Cardiac septum (tissue), 1 donor: ENCODE measurements at places on chromosomes 4 and X. TPM values are rescaled to one million over a fixed set of nuclear protein-coding genes. Genes with fewer than 3 reads are reported as not detected.

STPG2 gene
- total RNA-seq, result 0.19 TPM

MAGEA2 gene
- total RNA-seq, result not detected

CBR4 gene
- total RNA-seq, result 21.3 TPM

RPS6KA3 gene
- total RNA-seq, result 40.4 TPM

FAM149A gene
- total RNA-seq, result 5.8 TPM

CNKSR2 gene
- total RNA-seq, result 1.00 TPM

MAP9 gene
- total RNA-seq, result 9.3 TPM

EMCN gene
- total RNA-seq, result 27.5 TPM

NKX3-2 gene
- total RNA-seq, result 0.30 TPM

PRRG3 gene
- 1.1 TPM for total RNA-seq

CENPI gene
- 0.46 TPM for total RNA-seq

RTL3 gene
- total RNA-seq, result 0.24 TPM

RASL11B gene
- 23.8 TPM for total RNA-seq

HTRA3 gene
- 50.8 TPM for total RNA-seq

FAM184B gene
- 0.03 TPM for total RNA-seq

- DNase-seq, result no peak
These were observed 20.4 kb upstream of the PUDP start for GRCh38 chrX:7168371-7168770.

- DNase-seq, result no peak
These were observed 1.9 kb downstream of the BCORL1 start for GRCh38 chrX:129984111-129984958.

- DNase-seq, result no peak
These were observed 85.9 kb downstream of the MAGED4 start for GRCh38 chrX:52270453-52271116.

DNA sequence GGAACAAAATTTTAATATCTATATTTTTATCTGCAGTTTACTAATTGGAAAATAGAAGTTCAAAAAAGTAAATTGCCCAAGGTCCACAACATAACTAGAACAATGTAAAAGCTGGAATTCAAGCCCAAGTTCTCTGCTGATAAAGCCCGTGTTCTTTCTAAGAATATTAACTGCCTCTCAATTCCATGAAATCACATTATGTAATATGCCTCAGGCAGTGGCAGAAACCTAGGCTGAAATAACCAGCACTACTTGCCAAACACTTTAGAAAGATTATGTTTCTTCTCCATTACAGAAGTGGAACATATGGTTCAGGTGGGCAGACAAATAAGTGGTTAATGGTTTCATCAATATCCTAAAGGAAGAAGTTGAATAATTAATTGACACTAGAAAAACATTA is 56.7 kb upstream of the ADGRL3 start:
- no peak for DNase-seq

GRCh38 chr4:88860586-88860985 is 163.0 kb upstream of the NAP1L5 start:
- no peak for DNase-seq

DNA sequence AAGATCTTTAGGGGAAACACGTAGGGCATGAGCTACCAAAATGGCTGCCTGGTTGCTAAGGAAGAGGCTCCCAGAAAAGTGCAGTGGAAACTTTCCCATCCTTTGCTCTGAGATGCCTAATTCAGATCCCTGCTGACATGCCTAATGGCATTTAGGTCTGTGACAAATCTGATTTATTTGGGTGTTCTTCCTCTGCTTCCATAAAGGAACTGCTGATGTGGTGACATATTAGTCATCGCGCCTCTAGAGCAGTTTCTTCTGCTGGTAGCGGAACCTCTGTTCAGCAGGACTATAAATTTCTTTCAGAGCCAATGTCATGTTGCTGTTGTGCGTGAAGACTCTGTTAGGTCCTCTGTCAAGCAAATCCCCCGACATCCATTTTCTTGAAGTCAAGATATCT is 310.0 kb downstream of the PDHA2 start:
- no peak for DNase-seq

DNA sequence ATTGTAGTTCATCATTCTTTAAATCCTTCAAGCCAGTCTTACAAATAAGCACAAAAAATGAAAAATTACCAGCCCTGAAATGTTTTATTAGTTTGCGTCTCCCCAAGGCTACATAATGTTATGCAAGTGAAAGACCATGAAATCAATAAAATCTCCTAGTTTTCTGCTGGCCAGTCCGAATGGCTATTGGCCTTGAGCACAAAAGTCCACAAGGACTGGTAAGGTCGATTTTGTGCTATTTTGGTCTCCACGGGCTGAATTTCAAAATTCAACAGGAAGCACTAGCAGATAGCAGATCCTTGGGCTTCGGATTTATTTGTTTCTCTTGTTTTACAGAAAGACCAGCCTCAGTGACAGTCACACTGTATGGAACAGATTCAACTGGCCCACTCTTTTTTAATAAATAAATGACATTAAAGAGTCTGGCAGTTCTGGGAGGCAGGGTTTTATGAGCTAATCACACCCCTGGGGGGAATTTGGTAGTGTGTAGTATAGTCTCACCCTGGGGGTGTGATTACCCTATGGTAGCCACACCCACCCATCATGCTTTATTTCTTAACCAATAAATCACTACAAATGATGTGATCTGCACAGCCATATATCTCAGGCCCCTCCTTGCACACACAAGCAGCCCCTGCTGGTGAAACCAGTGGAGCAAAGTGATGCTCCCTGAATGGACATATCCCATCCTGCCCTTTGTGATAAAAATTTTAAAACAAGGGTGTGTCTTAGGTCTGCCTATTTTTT is 51.1 kb upstream of the TMEM33 start:
- no peak for DNase-seq

GRCh38 chr4:56434599-56435139 is 746 bp downstream of the PPAT start:
- DNase-seq, result no peak

DNA sequence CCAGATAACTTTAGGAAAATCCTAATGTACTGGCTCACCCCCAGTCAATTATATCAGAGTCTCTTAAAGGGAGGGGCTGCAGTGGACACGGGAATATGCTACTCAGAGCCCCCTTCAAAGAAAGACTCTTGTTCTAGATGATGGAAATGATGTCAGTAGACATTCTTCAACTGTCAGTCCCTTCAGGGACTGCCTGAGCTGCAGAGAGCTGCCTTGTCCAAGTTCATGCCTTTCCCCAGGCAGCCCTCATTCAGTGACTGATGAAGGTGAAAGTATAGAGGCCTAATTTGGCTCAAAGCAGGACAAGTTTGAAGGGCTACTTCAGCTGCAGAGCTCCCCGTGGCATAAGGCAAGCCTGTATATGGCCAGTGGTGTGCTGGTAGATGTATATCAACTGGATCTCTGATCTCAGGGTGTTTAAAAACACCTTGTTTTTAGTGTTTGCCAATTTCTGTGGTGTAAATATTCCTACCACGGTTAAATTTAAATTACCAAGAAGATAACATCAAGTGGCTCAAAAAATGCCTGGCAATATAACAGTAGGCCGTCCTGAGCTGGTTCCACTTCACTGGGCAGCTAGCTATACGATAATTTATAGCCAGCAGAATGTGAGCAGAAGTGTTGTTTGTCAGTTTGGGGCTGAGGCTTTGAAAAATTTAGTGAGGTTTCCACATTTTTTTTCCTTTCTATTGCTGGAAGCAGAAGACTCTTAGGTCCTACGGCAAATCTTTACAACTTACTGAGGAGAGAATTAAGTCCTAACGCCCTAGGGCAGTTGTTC is 748.8 kb upstream of the FTHL17 start:
- no peak for DNase-seq

DNA sequence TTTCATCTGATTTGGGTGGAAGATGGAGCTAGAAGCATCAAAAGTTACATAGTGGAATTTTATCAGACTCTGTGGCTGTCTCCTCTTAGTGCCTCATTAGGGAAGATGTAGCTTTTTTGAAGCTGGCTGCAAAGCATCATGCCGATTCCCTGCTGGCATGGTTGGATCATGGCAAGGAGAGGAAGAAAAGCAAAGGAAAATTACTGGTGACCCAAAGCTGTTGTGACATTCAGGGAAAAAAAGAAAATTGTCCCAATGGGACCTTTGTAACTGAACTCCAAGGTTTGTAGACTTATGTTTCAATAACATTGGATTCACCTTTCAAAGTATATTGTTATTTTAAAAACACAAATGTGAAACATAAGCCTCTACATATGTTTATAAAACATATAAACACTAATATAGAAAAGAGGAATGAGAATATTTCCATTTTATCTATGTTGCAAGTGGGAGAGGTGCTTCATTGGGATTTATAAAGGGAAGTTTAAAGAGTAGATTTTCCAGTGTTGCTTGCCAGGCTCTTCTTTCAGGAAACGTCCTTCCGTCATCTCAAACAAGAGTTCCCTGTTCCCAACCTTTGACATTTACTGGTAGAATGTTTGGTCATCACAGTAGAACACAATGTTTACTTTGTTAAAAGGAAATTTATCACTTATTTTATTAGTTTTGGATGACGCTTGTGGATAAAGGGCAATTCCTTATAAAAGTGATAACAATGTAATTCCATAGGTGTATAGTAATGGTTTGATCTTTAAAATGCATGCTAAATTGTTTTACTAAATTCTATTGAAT is 190.1 kb upstream of the GPRIN3 start:
- DNase-seq, result no peak

- DNase-seq, result no peak
These were observed 210.9 kb downstream of the GRID2 start for GRCh38 chr4:92514627-92515026.

DNA sequence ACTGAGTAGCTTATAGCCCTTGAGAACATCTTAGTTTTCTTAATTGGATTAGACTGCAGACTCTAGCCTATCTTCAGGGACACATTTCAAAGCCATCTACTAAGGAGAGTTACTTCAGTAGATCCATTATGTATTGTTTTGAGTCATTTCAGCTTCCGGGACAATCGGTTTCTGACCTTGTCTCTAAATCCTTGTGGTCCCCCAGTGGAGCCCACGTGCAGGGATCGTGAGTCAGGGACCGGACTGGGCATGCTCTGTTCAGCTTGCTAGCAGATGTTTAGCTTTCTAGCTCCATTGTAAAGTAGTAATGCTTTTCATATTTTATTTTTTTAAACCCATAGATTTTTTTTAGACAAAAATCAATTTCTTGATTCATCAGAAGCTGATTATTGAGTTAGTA is 211.9 kb upstream of the PRPS2 start:
- no peak for DNase-seq

DNA sequence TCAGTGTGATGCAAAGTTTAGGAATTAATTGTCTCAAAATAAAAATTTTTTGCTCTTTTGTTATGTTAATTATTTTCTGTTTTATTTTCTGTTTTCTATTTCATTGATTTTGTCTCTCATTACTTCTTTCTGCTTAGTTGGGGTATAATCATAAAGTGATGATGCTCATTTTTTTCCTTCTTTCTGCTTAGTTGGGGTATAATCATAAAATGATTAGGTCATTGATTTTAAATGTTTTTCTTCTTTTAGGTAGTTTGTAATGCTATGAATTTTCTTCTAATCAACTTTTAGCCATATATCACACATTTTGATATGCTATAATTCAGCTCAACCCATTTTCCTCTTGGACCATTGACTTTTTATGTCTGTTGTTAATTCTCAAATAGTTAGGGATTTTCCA is 43.7 kb downstream of the NEUROG2 start:
- no peak for DNase-seq

DNA sequence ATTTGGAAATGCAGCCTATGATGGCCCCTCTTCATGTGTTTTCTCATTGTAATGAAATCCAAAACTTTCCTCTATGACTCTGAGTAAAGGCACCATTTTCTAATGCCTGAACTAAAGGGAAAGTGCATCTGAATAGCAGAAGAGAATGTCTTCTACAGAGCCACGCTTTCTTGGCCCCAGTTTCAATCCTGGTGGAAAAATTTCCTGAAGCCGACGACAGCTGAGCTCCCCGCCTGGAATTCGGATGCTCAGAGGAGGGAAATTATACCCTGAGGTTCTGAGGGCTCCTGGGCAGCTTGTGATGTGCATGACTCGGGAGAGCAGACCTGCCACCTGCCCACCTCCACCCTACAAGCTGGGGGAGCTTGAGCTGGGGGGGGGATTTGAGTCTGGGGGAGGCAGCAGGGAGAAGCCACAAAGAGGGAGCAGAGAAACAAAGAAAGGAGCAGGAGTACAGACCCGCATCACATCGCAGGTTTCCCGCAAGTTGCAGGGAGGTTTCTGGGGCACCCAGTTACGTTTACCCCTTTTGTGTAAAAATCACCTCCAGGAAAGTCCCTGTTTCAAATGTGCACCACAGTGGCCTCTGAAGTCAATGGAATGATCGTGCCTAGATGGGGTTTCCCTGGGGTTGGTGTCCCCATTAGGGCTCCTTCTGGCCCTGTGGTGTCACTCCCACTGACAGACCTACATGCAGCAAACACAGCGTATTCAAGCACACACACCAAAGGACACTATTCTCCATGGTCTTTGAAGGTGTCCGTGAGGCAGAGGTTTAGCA is 145.6 kb upstream of the RBPJ start:
- no peak for DNase-seq

GRCh38 chr4:187577941-187578480 is 417.6 kb upstream of the ZFP42 start:
- DNase-seq, result no peak

DNA sequence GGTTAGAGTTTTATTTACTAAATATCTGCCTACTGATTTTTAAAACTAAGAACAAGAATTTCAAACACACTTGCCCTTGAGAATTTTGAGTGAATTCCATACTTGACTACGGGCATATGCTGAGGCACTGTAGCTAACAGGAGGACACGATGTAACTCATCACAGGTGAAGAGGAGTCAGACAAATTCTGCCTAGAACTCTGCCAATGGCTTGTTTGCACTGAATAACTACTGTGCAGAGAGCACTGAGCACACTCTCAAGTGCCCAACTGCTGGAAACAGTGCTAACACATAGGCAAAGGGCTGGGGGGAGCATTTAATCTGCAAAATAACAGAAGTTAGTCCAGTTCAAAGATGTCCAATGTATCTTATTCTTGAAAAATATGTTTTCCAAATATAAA is 104.4 kb downstream of the WDFY3 start:
- DNase-seq, result no peak

GRCh38 chr4:3816983-3817960 is 51.1 kb downstream of the ADRA2C start:
- DNase-seq, result no peak

- DNase-seq, result no peak
These were observed 106.8 kb upstream of the NKX1-1 start for GRCh38 chr4:1512738-1513660.

- no peak for DNase-seq
These were observed 4.3 kb upstream of the SPON2 start for GRCh38 chr4:1176398-1177273.

- peak; percentile 84 for DNase-seq
These were observed 581 bp downstream of the UBE2K start for GRCh38 chr4:39698424-39699009.

- DNase-seq, result no peak
These were observed 77.1 kb upstream of the SLC4A4 start for GRCh38 chr4:71261633-71262121.

- no peak for DNase-seq
These were observed 1384.8 kb downstream of the FAM133A start for GRCh38 chrX:95058815-95059214.

- DNase-seq, result no peak
These were observed 366.5 kb upstream of the BOD1L1 start for GRCh38 chr4:13994016-13994415.
